CD4-positive, CD25-positive, alpha-beta regulatory T cell (primary cell): ENCODE measurements at places on chromosomes 4 and X. TPM values are rescaled to one million over a fixed set of nuclear protein-coding genes. Genes with fewer than 3 reads are reported as not detected.

DNA sequence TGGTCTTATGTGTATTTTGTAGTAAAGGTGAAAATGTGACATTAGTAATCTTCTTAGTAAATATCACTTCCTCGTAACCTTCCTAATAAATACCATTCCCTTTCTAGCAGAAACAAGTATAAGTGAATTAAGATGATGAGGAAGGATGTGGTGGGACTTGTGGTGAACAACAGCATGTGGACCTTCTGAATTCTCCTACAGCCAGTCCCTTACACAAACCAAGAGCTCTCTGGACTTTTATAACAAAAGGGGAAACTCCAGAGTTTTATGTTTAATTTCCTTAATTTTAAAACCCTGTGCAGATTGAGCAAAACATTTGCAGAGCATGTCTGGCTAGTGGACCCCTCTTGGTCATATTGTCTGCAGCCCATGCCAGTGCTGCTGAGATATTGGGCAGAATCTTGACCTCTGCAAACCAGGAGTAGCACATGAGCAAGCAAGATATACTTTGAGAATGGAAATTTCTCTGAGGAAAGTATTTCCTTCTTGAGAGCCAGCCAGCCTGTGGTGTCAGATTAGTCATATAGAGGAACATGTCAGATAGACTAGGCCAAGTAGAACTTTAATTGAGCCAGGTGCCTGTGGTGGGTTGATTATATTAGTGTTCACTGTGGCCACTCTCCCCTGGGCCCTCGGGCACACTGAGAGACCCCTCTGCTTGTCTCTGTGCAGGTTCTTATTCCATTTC, 328.2 kb downstream of the DKK2 start:
- no peak for DNase-seq

DNA sequence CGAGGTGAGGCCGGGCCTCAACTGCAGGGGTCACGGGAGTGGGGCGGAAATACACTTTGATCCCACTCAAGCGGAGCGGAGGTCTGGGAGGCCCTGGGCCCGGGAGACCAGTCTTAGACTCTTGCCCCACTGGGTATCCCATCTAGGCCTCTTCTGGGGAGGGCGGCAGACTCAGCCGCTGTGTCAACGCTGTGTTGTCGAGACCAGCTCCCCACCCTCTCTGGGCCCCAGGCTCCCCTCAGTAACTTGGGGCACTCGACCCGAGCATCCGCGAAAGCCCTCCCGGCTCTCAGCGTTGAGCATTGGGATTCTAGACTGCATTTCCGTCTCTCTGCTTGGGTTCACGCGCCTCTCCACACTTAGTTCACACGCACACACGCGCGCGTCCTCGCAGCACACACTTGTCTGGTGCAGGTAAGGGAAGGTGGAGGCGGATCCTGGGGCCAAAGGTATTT, 1.7 kb downstream of the NKX3-2 start:
- DNase-seq = no peak

GRCh38 chr4:60648774-60649173, 551.4 kb upstream of the ADGRL3 start:
- no peak for DNase-seq

DNA sequence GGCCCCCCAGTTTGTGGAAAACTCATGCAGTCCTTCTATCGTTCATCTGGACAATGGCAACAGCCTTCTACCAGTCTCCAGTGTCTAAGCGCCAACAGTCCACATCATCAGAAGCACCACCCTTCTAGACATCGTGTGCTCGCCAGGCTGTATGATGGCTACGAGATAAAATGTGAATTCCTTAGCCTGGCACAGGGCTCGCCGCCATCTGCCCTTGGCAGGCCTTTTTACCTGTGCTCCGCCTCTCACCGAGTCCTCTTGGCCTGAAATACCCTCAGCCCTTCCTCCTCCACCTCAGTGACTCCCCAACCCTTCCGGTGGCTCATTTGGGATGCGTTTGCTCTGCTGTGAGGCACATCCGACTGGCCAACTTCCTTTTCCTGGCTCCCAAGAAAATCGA, 15.9 kb upstream of the STS start:
- no peak for DNase-seq

GRCh38 chrX:53089224-53089842, 4.6 kb upstream of the KANTR start:
- DNase-seq = peak; percentile 44

DNA sequence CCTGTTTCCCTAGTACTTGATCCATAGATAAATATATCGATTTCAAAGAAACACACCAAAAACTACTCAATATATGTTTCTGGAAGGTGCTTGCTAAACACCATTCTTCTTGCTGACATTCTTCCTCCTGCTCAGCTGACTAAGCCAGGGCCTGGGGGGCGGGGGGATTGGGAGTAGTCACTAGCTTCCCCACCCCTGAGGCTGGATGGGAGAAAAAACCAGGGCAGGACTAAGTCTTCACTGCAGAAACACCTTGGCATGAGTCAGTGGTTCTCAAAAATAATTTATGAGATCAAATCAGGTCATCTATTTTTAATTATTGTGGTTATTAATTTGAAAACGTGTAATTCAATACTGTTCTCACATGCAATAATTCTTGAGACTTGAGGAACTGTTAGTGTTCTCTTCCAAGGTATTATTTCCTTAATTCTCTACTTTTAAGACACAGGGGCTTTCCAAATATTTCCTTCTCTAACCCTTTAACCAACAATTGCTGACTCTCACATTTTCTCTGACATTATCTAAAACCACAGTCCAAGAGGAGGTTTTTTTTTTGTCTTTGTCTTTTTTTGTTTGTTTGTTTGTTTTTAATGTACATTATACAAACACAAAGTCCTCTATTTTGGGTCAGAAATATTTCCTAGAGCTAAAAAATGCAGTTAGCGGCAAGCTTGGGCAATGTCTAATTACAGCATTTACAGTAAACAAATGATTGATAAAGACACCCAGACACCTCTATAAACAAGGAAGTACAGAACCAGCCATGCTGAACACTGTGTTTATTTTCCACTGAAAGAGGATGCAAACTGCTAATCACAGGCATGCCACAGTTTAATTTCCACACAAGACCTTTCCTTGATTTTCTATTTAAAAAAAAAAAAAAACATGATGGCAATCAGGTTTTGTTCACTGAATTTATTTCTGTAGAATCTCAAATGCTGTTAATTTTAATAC, 120.3 kb upstream of the USP9X start:
- no peak for DNase-seq

GRCh38 chrX:149129767-149130166, 375.3 kb downstream of the IDS start:
- no peak for DNase-seq

GRCh38 chr4:44132526-44132925, 316.1 kb downstream of the KCTD8 start:
- no peak for DNase-seq

DNA sequence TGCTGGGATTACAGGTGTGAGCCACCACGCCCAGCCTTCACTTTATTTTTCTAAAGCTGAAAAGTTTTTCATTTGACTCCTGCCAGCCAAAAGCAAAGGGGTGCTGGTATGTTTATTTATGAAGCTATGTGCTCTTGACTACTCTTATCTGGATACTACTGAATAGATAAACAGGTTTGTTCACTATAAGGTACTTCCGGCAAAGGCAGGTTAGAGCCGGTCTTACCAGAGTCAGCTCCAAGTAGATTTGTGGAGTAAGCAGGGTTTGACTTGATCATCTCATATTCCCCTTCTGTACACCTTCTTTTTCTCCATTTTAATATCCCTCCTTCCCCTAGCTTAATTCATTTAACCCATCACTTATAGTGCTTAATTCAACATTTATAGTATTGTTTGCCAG, 175.4 kb upstream of the MBNL3 start:
- DNase-seq = no peak

GRCh38 chr4:151325111-151325948, at the start of gene SH3D19:
Gene SH3D19 (minus strand): TSS chr4:151325605. CDS start chr4:151325352, 253 bp downstream.
- no peak for DNase-seq

GRCh38 chr4:75666299-75666698, 6.9 kb downstream of the G3BP2 start:
- DNase-seq = no peak

- DNase-seq = no peak
Measured at GRCh38 chr4:166049036-166049435, 176.0 kb downstream of the TLL1 start.

- no peak for DNase-seq
Measured at GRCh38 chr4:158157412-158157811, 15.4 kb downstream of the GASK1B start.

Gene PITX2
- not detected for total RNA-seq

Gene PASD1
- total RNA-seq = not detected

Gene DNAAF6
- total RNA-seq = not detected

Gene PDE5A
- total RNA-seq = 4.9 TPM

Gene BBS12
- total RNA-seq = 1.4 TPM
